ENCODE measurements at places on chromosomes 5 and 9. TPM values are rescaled to one million over a fixed set of nuclear protein-coding genes. Genes with fewer than 3 reads are reported as not detected.

The PFN3 gene
- total RNA-seq, result not detected

The MRRF gene
- total RNA-seq, result 66.4 TPM

The FGF18 gene
- 3.6 TPM for total RNA-seq

The DND1 gene
- not detected for total RNA-seq

The FOXD4 gene
- total RNA-seq, result not detected

The SOHLH1 gene
- total RNA-seq, result not detected

The LRRC14B gene
- total RNA-seq, result not detected

The RABL6 gene
- 103 TPM for total RNA-seq

The PPP1R26 gene
- 32.4 TPM for total RNA-seq

The OGN gene
- total RNA-seq, result not detected

The LCN12 gene
- not detected for total RNA-seq

The ABO gene
- 19.1 TPM for total RNA-seq

The MED22 gene
- 62.5 TPM for total RNA-seq

The ADAMTS6 gene
- not detected for total RNA-seq

The MPDZ gene
- total RNA-seq, result 15.5 TPM

The OLFML2A gene
- total RNA-seq, result 4.3 TPM

The HMGCS1 gene
- 16.3 TPM for total RNA-seq

The CNTLN gene
- 6.0 TPM for total RNA-seq

The PDLIM4 gene
- total RNA-seq, result not detected
